ENCODE measurements at places on chromosomes 11 and 22.

GRCh38 chr11:2149864-2150847 lies 10.9 kb downstream of the INS start:
- DNase-seq = peak; percentile 36

DNA sequence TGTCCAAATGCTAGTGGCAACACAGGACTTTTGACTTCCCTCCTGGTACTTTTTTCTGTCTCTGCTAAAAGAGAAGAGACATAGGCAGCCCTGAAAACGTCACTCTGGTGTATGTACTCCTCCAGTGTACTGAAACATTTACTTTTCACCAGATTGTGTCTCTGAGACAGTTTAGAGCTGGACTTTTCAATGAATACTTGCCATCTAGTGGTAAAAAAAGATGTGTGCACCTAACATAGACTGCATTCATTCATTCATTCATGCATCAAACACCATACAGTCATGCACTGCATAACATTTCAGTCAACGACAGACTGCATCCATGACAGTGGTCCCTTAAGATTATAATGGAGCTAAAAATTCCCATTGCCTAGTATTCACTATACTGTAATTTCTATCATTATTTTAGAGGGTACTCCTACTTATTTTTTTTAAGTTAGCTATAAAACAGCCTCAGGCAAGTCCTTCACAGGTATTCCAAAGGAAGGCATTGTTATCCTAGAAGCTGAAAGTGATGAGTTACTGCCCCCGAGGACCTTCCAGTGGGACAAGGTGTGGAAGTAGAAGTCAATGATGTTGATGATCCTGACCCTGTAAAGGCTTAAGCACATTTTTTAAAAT lies 186.2 kb downstream of the SPON1 start:
- peak; percentile 51 for DNase-seq

- DNase-seq = peak; percentile 78
These were observed 141.6 kb downstream of the TRPC6 start for GRCh38 chr11:101442171-101442570.

DNA sequence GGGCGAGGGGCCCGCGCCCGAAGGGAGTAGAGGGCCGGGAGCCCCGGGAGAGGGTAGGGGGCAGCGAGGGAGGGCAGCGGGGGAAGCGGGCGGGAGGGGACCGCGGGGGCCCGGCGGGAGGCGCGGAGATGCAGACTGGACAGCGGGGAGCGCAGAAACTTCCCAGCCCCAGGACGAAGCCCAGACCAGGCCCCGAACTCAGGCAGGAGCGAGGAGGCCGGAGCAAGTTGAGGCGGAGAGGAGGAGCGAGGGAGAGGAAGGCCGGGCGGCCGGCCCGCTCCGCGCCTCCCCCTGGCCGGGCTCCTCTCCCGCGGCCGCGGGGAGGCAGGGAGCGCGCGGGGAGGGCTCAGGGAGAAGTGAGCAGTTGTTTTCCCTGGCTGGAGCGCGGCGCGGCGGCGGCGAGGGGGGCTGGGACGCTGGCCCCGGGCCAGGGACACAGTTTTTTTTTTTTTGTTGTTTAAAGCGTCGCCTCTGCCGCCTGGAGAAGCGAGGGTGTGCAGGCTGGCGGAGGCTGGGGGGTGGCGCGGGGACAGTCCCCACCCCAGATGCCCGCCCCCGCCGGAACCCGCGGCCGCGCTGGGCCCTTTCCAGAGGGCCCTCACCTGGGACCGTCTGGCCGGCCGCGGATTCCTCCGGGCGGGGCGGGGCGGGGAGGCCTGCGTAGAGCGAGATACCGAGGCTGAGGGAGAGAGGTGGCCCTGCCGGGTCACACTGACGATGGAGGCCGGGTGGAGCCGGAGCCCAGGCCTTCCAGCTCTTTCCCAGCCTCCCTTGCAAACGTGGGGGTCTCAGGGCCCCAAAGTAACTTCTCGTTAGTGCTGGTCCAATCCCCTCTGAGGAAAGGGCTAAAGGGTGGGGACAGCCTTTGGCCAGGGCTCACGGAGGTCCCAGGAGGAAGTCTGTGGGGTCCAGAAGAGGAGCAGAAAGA lies at the start of gene LTBP3:
TSS of gene LTBP3 (minus strand) at position 358 of the 928 bp plus-strand sequence. CDS start 400 bp downstream, outside the sequence.
- peak; percentile 88 for DNase-seq

DNA sequence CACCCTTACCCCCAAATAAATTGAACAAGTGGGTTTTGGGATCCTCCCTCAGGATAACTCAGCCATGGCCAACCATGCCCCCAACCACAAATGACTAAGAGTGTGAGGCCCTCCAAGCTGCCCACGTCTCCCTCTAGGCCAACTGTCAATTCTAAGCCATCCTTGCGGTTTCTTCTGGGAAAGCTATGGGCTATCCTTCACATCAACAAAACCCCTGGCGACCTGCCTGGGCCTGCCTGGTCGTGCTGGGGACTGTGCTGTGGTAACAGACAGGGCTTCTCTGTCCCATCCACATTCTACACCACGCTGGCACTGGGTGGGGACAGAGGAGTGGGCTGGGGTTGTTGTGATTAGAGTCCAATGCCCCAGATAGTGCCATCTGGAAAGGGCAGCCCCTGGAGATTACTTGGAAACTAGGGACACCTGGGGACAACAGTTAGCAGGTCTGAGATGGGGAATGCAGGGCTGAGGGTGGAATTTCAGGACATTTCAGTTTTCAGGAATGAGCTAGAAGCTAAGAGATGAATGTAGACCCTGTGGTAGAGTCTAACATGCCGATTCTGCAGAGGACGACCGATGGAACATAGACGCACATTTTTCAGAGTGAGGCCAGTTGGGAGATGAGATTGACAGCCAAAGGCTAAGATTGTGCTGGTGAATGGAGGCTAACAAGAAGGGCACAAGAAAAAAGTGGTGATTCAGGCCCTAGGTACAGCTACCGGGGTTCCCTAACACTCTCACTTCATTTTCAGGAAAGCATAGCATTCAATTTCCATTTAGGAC lies 131.9 kb downstream of the RASSF10 start:
- peak; percentile 10 for DNase-seq

DNA sequence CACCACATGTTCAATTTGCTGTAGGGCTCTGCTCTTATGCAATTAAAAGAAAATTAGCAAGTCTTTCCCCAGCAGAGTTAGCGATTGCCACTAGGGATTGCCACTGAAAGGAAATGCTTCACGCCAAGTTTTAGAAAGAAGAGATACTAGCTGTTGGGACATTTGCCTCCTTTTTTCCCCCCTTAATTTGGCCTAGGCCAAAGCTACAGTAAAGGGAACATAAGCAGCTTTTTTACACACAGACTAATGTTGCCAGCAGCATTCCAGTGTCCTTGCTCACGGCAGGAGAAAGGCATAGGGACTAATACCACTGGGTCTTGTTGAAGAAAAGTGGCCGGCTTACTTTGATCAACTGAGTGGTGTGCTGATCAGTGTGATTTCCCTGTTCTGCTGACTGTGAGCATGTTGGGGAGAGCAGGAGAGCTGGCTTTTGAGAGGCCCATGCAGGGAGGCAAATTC lies 71.2 kb downstream of the PHF21A start:
- peak; percentile 74 for DNase-seq

DNA sequence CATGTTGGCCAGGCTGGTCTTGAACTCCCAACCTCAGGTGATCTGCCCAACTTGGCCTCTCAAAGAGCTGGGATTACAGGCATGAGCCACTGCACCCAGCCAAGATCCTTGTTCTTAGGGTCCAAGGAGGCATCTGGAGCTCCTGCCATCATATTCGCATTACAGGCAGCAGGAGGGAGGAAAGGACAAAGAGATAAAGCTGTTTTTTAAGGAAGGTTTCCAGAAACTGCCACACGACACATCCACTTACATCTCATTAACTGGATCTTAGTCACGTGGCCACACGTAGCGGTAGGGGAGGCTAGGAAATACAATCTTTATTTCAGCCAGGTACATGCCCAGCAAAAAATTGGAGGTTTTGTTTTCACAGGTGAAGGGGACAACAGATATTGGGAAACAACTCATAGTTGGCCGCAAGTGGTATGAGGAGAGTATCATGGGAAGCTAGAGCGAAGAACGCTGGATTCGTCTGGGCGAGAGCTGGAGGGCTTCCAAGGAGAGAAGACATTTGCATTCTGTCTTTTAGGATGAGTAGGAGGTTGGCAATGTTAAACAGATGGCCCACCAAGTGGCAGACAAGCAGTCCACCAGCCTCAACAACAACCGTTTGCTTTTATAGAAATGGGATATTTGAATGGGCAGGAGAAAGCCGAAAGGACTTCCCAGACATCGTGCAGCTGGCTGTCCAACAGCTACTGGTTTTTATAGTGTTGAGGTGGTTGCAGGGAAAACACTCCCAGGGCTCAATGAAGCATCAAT lies 39.2 kb upstream of the DMC1 start:
- DNase-seq = no peak

DNA sequence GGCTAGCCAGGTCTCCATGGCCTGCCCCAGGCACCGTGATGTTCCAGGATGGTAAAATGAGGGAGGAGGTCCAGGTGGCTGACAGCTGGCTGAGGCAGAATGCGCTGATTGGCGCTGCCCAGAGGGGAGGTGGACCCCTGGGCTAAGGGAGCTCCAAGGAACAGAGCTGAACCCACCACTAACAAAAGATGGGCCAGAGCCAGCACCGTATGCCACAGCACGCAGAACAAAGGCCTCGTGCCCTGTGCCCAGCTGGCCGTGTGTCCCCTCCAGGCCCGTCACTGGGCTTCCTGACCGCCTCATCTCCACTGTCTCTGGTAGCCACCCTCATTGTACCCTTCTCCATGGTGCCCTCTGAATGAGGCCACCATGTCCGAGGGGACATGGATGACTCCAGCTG lies 19.6 kb upstream of the PRODH start:
- no peak for DNase-seq
